Chondrocyte (in vitro differentiated cells): ENCODE measurements at places on chromosomes 11 and 22. TPM values are rescaled to one million over a fixed set of nuclear protein-coding genes. Genes with fewer than 3 reads are reported as not detected.

The CRELD2 gene
- 44.3 to 117 TPM (median 49.9 TPM) in 3 replicates for total RNA-seq

The SPON1 gene
- 0.10 TPM in 1 of 3 replicates, not detected in the others for total RNA-seq

The PANX2 gene
- 3.0 to 6.1 TPM (median 3.3 TPM) in 3 replicates for total RNA-seq

The PTPN5 gene
- total RNA-seq: not detected in 3 replicates

The ZNF70 gene
- total RNA-seq: 11.9 to 12.8 TPM (median 12.1 TPM) in 3 replicates

The LRRC74B gene
- not detected in 3 replicates for total RNA-seq

The C11orf91 gene
- total RNA-seq: 0.50 TPM in 1 of 3 replicates, not detected in the others

The B4GALNT4 gene
- 37.0 to 39.1 TPM (median 37.2 TPM) in 3 replicates for total RNA-seq

DNA sequence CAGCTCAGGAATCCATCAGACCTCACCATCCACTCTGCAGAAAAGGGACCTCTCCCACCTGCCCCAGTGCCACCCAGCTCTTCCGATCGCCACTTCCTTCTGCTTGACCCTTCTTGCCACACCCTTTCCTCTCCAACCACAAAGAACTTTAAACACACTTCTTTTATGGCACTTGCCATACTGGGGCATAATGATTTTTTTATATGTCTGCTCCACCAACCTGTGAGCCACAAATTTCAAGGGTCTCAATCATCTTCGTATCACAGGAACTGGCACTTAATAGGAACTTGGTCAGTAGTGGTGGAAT lies 11.7 kb upstream of the MYH9 start:
- no peak for DNase-seq

DNA sequence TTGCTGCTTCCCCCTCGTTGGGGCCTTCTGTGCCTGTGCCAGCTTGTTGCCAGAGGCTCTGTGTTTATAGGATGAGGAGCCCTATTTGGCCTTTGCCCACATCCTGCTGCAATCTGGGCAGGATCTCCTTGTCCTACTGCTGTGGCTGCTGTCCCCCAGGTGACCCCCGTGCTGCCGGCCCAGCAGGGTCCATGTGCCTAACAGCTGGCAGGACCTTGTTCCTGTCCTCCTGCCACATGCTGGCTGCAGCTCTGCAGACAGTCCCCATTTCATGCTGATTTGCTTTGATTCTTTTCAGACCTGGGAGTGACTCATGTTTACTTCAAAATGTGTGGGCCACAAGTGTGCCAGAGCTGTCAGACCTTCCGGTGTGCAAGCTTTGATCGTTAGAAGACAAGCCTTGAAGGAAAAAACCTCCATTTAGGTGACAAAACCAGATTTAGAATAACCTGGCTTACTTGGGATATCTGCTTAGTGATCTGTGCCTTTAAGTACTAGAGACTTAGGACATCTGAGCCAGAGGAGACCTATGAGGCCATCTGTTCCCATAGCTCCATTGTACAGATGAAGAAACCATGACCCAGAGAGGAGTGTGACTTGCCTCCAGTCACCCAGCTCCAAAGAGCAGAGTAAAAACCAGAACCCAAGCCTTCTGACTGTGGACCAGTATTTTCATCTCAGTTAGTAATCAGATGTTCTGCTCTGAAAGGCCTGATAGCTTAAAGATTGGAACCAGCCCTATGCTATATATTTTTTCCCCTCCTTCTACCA lies 11.1 kb downstream of the NAV2 start:
- DNase-seq: no peak

DNA sequence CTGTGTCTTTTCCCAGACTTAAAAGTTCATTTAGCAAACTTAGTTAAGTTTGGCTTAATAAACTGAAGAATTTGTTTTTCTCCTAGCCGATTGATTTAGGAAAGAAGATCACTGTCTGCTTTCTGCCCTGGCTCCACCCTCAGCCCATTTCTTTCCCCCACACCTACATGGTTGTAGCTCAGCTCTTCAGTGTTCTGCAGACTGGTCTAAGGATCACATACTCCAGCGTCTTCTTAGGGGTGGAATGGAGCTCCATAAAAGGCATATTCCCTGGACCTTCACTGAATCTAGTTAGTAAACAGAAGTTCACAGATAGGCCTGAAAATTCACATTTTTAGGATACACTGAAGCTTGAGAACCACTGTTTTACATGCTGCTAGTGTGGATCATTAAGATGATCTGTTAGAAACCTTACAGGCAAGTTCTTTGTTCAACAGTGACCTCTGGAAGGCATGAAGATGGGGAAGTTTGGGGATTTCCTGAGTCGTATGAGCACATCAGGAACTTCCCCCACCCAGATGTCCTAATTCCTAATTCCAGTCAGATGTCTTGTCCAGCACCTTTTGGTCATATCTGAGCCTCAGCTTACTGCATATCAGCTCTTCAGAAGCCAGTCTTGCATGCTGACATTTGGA lies 16.8 kb downstream of the PIWIL4 start:
- no peak for DNase-seq

GRCh38 chr11:6622261-6623171 lies 3.3 kb upstream of the TPP1 start:
- no peak for DNase-seq

GRCh38 chr11:121282386-121282785 lies 10.2 kb upstream of the SC5D start:
- no peak for DNase-seq

DNA sequence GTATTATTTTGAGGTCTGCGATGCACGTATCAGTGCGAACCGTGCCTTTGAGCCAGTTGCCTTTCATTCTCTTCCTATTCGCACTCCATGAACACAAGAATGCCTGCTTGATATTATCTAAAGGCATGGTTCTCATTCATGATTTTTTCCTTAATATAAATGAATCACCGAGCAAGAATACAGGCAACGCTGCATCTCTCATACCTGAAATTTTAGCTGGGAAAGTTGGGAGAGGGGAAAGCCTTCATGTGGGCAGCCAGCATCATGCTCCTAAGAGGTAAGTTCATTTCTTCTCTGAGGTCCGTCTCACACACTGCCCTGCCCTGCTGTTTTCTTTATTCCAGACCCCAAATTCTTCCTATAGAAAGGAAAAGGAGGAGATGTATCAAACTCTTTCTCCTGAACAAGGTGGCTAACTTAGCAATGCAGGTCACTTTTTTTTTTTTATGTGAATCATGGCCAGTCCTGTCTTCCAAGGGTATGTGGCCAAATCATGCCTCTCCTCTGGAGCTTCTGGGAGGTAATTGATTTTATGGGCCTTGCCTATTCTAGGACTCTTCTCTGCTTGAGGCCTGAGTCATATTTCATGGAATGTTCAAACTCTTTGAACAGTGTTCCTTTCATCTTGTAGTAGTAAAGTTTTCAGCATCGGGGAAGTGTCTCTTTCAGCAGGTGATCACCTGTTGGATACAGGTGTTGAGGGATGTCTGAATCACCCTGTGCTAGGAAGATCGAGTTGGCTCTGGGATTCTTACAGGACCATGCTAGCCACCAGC lies 3.2 kb downstream of the GLB1L2 start:
- no peak for DNase-seq

DNA sequence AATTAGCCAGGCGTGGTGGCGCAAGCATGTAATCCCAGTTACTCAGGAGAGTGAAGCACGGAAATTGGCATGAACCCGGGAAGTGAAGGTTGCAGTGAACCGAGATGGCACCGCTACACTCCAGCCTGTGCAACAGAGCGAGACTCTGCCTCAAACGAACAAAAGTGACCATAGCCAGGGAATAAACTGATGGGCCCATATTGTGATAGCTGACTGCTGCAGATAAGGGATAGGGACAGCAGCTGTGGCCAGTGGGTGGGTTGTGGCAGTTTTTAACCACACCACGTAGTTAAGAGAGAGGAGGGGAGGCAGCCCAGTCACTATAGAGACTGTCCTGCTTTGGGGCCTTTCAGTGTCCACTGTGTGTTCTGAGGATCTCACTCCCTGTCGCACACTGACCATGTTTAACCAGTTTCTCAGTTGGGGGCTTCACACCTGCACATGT lies 58.9 kb downstream of the PISD start:
- no peak for DNase-seq

- DNase-seq: no peak
Observed at GRCh38 chr22:26763633-26764361, 106.4 kb downstream of the MIAT start.

DNA sequence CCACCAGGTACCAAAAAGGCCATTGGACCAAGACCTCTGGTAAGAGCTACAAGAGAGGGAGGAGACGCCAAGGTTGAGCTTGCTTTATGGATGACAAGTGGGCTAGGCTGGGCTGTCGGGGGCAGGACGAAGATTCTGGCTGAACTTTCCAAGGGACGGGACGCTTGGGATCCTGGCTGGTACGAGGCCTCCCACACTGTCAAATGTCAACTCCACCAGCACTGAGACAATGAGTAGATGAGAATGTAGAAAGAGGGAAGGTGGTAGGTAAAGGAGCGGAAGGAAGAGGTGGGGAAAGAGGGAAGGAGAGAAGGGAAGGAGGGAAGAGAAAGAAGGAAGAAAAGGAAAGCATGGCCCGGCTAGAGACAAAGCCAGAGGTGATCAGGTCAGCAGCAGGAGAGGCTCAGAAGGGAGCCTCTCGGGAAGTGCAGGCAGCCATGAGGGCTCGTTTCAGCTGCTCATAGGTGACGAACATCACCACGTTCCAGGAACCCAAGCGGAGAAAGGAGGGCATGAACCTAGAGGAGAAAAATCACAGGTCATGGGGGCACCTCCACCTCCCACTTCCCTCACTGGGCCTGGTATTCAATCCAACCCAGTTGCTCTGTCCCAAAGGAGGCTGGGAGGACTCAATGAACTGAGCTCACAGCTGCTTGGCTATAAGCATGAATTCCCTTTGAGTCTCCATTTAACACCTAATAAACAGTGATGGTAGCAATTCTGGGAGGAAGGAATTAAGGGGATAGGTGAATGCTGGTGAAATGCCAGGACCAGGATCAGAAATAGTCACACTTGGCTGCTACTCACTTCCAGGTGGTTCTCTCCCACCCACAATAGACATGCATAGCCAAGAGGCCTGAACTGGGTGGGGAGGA lies 7.8 kb downstream of the UCP2 start:
- peak; percentile 36 for DNase-seq

DNA sequence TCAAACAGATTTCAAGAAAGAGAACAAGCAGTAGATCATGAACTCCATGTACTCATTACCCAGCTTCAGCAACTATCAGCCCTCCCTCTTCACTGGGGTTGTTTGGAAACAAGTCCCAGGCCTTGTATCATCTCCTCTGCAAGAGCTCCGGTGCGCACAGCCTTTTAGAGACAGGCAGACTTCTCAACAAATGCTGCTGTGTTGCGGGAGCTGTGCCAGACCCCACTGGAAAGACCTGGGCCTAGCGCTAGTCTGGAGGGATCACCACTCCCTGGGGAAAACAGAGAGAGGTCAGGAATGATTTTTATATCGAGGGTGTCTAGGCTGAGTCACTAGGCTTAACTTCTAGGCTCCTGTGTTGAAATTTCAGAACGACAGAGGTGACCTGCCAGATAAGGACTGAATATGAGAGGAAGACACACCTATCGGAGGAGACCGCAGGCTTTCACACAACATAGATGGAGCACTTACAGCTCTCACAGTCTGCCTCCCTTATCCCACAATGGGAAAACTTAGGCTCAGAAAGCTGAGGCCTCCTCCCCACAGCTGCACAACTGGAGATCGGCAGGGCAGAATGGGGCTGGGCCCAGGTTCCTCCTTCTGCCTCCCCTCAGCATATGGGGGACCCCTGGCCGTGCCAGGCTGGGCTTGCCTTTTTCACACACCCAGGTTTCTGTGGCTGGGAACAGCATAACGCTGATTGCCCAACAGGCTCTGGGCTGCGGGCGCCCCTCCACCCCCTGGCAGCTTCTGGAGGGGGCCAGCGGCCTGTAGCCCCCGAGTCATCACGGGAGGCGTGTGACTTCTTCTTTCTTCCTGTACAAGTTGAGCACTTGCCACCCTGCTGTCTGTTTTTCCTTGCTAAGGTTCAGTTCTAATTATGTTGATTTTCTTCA lies 86.0 kb downstream of the PKNOX2 start:
- no peak for DNase-seq

- no peak for DNase-seq
Observed at GRCh38 chr11:116062490-116063171, 558.4 kb upstream of the CADM1 start.

DNA sequence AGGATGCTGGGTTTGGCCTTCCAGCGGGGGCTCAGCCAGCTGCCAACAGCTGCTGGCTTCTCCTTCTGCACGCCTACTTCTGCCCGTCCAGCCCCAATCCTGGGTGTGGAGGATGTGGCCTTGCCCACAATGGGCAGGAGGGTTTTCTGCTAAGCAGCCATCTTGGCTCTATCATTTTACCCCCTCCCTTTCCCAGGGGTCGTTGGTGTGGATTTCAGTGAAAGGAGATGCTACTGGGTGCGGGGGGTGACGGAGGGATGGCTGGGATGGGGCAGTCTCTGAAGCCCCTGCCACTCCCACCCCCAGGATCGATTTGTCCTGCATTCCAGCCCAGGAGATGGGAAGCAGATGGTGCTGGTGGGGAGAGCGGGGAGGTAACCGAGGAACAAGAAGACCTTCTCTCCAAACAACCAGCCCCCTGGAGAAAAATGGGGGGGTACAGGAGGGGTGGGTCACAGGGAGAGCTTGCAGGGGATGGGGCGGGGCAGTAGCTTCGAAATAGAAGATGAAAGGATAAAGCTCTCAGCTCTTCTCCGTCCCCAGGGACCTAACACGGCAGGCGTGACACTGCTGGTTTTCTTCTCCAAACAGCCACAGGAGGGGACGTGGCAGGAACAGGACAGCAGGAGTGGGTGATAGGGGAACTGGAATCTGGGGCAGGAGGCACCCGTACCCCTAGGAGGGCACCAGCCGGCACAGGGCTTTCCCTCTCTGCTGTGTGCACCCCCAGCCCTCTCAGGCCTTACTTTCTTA lies 68.9 kb downstream of the NECTIN1 start:
- no peak for DNase-seq

DNA sequence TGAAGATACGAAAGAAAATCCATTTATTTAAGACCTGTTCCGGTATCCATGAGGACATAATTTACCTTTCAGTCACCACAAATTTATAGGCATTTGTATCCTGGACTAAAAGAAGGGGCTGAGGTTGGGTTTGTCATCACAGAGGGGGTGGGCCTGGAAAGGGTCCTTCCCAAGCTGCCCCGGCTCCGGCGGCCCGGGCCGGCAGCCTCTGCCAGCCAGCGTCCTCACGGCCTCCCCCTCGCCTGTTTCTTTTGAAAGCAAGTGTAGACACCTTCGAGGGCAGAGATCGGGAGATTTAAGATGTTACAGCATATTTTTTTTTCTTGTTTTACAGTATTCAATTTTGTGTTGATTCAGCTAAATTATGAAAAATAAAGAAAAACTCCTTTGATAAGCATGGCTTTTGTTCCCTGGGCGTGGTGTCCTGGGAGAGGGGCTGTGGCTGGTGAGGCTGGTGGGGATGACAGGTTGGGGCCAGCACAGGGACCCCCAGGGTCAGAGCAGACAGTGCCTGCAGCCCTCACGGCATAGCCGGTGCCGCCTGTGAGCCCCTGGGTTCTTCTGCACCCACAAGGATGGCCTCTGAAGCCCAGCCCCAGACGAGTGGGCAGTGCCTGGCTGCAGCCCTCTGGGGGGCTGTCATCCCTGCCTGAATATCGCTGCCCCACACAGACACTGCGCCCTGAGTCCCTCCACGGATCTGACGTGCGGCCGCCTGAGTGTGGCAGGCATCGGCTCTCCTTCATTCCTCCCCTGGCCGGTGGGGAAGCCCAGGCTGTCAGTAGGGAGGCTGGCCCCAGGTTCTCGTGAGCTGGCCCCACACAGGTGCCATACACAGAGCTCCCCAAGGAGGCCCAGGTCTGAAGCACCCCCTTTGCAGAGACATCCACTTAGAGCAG lies 1075.9 kb downstream of the BRD1 start:
- DNase-seq: peak; percentile 83
